Liver (tissue), 10 donors: ENCODE measurements at places on chromosomes 16 and 17. TPM values are rescaled to one million over a fixed set of nuclear protein-coding genes. Genes with fewer than 3 reads are reported as not detected.
A peak's percentile ranks its signal among the peaks of the same experiment; 100 is the strongest.

DNA sequence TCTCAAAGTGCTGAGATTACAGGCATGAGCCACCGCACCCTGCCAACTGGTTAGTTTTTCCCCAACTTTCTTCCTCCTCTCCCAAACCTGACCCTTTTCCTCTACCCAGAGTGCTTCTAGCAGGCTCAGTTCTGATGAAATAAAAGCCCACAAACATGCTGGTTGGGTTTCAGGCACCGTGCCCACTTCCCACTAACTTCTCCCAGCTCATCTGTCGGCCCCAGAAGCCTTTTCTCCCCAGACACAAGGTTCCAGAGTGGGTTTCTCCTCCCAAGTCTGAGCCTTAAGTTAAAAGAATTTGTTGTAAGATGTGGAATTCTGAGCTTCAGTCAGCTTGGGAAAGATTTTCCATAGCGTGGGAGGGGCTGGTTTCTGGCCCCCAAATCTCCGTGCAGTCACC lies 11.5 kb upstream of the SCN4A start:
- DNase-seq, result no peak

GRCh38 chr17:43952351-43952723 lies 1.4 kb downstream of the PYY start:
- no peak for DNase-seq

DNA sequence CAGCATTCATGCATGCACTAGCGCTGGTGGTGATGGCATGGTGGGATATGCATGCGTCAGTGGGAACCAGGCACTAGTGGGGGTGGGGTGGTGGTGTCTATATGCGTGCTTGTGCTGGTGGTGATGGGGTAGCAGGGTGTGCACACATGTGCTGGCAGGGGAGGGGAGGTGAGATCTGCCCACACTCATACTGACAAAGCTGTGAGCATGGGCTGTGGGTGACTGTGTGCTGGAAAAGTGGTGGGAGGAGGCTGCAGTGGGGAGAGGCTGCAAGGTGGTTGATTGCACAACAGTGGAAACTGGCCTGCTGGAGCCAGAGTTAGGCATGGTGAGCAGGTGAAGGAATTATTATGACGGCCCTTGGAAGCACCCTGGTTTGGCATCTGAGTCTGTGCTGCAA lies 31.3 kb upstream of the TEKT1 start:
- no peak for DNase-seq

GRCh38 chr16:7246578-7246977 lies 86.1 kb upstream of the RBFOX1 start:
- DNase-seq, result no peak

GRCh38 chr16:82096641-82097040 lies 61.6 kb downstream of the HSD17B2 start:
- DNase-seq, result no peak

DNA sequence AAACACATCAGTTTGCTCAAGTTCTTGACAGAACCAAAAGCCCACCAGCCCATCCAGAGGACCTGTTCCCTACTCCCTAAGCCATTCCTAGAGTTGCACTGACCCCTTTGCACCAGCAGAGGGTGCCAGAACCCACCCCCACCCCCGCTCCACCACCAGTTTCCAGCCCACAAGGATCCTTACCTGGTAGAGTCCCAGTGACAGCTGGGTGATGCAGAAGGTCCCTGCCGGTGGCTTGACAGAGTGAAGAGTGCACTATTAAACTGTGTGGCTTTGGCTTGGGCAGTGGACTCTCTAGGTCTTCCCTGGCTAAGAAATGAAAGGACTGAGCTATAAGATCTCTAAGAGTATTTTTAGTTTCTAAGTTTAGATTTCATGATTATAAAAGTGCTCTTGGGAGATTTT lies 73.3 kb upstream of the MTMR4 start:
- peak; percentile 76 for DNase-seq

GRCh38 chr17:71828182-71828596 lies 292.6 kb upstream of the SOX9 start:
- DNase-seq, result no peak

DNA sequence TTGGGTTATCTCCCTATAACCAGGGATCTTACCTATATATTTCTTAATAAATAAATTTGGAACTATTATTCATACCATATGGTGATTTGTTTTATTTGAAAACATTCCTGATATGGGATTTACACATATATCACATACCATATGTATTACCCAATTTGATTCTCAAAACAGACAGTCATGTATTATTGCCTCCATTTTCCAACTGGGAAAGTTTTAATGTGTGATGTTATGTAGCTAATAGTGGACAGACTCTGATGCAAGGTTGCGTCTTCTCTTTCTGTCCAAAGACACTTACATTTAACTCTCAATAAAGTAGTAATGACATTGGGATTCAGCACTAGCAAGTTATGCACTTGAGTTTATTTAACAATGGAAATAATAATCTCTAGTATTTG lies 1.1 kb downstream of the KRTAP9-9 start:
- no peak for DNase-seq

- DNase-seq, result peak; percentile 46
These were observed 68.1 kb downstream of the TMEM132E start for GRCh38 chr17:34647511-34647910.

DNA sequence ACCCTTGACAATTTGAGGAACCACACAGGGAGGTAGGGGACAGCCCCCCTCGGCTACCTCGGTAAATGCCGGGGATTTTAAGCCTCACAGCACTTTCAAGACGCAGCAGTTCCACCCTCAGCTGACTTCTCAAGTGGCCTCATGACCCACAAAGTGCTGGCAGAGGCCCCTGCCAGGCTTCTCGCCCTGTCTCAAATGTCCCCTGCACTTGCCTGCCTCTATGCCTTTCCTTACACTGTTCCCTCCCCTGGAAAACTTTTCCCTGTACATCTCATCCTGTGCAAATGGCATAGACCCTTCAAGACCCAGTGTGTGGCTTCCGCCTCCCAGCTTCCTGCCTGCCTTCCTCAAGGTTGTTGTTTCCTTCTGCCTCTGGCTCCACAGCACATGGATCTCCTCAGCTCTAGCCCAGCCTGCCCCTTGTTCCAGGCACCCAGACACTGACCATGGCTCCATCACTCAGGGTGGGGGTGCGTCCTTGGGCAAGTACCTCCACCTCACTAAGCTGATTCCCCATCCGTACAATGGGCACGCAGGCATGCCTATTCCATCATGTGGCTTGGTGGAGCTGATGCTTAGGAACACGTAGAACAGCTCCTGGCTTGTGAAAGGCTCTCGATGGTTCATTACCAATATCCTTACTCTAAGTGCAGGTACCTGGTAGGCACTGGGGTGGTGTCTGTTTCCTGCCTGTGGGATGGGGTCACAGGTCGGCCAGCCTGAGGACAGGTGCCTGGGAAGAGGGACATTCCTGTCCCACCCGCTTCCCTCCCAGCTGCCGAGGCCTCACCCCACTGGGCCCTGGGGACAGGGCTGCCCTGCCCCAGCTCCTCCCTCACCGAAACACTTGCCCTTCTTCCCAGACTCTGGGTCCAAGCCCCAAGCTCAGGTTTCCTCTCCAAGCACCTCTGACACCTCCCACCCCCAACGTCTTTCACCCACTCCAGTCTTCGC lies 24.0 kb downstream of the MMP15 start:
- no peak for DNase-seq

The CUEDC1 gene
- 3.2 TPM for total RNA-seq
